Fibroblast of skin of abdomen (primary cell): ENCODE measurements at places on chromosomes 11 and 22.
A peak's percentile ranks its signal among the peaks of the same experiment; 100 is the strongest.

- peak; percentile 8 for DNase-seq
Measured at GRCh38 chr11:109808569-109808968, 284.6 kb upstream of the ZC3H12C start.

DNA sequence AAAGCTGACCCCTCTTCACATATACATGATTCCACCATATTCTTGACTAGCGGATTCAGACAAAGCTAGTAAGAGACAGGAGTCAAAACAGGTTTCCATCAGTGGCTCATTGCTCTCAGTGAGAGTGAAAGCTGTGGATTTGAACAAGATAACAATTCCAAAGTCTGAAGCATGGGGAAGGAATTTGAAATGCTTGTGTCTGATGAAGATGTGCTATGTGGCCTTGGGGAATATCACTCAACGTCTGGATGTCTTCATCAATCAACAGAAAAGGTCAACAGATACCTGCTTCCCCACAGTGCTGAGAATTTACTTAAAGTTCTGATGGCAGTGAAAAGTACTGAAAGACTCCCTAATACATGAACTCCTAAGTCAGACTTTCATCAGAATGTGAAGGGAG is 46.9 kb upstream of the SESN3 start:
- no peak for DNase-seq

DNA sequence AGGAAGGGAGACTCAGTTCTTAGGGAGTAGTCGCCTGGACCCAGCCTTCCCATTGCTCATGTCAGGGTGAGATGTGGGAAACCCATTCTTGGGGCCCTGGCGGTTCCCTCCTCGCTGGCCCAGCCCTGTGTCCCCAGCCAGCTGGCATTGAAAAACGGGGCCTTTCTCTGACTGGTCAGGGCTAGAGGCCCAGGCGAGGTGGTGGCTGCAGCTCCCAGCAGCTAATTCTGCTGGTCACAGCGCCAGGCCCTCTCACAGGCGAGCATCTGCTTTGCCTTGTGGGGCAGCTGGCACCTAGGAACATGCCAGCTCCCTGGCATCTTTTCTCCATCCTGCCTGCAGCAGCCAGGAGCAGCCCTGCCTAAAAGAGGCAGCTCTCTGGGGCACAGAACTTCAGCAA is 20.1 kb downstream of the TSPAN18 start:
- DNase-seq: no peak

DNA sequence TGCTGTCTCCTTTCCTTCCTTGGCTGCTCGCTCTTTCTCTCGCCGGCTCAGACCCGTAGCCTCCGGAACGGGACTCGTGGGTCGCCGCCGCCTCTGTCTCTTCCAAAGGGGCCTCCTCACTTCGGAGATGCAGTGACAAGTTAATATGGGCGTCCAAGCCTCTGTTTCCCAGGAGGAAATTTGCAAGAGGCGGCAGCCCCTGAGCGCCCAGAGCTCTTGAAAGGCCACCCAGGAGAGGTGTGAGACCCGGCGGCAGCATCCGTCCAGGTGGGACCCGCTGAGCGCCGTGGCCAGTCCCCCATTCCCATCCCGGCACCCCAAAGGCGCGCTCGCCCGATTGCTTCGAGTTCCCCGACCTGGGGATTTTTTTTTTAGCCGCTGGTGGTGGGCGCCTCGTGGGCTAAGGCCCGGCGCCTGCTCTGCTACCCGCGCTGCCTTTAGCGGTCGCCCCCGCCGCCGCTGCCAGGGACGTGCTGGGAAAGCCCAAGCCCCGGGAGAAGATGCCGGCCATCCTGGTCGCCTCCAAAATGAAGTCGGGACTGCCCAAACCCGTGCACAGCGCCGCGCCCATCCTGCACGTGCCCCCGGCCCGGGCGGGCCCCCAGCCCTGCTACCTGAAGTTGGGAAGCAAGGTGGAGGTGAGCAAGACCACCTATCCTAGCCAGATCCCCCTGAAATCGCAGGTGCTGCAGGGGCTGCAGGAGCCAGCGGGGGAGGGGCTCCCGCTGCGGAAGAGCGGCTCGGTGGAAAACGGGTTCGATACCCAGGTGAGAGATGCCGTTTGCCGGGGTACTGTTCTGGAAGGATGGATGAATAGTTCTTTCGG is 772 bp downstream of the NAV2 start:
- no peak for DNase-seq

DNA sequence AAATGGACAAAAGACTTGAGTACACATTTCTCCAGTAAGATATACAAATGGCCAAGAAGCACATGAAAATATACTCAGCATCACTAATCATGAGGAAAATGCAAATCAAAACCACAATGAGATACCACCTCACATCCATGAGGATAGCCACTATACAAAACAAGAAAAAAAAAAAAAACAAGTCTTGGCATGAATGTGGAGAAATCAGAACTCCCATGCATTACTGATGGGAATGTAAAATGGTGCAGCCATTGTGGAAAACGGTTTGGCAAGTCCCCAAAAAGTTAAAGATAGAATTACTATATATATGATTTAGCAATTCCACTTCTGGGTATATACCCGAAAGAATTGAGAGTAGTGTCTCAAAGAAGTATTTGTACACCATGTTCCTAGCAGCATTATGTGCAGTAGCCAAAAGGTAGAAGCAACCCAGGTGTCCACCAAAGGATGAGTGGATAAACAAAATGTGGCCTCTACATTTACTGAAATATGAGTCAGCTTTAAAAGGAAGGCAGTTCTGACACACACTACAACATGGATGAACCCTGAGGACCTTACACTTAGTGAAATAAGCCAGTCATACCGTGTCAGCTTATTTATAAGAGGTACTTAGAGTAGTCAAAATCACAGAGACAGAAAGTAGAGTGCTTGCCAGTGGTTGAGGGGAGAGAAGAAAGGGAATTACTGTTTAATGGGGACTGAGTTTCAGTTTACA is 146.3 kb downstream of the WNT7B start:
- peak; percentile 45 for DNase-seq

DNA sequence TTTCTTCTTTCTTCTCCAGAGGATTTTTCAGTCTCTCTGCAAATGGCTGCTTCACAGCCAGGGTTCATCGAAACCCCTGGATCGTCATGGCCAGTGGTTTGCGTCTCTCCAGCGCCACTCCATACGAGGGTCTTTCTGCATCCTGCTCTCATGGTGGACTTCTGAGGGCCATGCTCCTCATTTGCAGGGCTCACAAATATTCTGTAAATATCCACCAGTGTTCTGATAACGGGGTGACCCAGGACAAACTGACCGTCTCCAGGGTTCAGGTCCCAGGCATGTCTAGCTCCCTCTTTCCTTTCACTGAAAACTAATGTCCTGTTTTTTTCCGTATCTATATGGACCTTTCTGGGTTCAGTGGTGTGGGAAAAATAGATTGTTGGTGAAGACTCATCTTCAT is 15.7 kb upstream of the VPREB1 start:
- no peak for DNase-seq

GRCh38 chr22:42780070-42780540 is 59.4 kb upstream of the A4GALT start:
- DNase-seq: peak; percentile 91

DNA sequence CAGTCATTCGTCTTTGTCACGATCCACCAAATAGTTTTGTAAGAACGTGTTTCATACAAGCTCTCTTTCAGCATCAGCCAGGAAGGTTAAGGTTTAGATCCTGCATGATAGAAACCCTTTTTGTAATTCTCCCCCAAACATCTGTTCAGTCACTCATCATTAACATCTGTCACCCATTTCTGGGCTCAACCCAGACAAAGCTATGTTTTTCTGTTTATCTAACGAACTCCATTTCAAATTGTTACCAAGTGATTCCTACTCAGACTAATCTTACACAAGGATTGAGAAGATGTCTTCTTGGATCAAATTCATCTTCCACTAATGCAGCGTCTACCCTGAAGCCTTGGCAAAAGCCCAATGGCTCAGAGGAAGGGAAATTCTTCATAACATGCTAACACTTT is 58.8 kb downstream of the FZD4 start:
- DNase-seq: peak; percentile 92

DNA sequence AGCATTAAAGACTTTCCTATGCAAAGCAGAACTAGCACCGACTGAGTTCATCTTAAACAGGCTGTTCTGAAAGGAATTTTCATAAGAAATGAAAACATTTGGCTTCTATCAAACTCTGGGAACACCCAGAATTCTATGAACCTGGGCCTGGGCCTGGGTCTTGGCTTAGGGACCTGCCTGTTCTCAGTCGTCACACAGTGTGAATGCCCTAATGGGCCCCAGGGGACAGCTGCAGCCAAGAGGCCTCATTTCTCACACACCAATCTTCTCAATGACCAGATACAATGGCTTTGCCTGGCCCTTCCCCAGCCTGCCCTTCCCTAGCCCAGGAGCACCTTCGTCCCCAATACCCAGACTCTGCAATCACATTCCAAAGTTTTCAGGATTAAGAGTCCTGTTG is 234.9 kb upstream of the ARHGAP20 start:
- DNase-seq: no peak
